RWPE2 (cell line): ENCODE measurements at places on chromosomes 12 and 14.
A peak's percentile ranks its signal among the peaks of the same experiment; 100 is the strongest.

DNA sequence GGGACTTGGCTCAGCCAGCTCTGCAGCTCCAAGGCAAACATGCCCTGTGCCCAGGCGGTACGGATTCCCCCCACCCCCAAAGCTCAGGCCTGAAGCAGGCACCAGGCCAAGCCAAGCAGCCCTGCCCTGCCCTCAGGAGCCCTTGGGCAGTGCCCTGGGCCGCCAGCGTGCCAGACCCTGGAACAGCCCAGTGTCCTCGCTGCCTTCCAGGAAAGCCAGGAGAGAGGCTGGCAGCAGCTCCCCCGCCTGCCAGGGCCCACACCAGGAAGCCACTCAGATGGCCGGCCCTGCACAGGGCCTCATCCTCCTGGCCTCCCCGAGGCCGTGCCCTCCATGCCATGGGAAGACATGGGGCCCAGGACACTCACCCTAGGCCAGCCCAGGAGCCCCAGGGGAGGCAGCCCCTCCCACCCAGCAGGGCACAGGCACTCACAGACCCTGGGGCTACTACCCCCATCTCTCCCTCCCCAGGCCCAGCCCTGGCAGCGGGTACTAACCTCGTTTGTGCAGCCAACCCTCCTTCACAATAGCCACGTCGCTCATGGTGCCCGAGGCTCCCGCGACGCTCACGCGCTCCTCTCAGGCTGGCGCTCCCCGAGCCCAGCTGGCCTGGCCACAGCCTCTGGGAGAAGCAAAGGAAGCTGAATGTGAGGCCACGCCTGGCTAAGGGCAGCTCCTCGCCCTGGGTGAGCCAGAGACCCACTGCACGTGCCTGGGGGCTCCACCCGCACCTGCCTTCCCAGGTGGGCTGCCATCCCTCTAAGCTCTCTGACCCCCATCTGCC, 3.3 kb downstream of the AKT1 start:
- no peak for DNase-seq

GRCh38 chr12:55696141-55696540, 11.6 kb downstream of the ITGA7 start:
- no peak for DNase-seq

DNA sequence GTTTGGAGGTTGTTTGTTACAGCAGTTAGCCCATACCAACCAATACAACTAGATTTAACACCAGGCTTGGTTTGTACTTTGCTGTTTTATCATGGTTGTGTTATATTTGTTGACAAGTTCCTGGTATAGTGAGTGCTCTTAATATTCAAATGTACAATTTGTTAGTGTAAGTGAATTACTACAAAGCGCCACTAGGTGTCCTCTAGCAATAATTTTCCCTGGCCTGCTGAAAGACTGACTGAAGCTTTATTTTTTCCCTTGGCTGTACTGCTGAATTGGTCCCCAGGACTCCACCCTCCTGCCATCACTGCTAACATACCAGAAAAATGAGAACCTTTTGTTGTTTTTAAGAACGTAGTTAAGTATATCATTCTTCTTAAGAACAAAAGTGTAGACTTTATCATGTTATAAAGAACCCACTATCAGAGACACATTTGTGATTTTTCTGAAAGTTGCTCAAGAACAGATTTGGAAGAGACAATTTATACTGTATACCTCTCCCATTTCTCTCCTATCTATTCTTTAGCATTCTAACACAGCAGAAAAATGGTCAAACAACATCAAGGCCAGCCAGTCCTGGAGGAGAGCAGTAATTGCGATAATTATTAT, 75.3 kb upstream of the FAR2 start:
- no peak for DNase-seq

- no peak for DNase-seq
These were observed 46.9 kb upstream of the MDM1 start for GRCh38 chr12:68378872-68379606.

GRCh38 chr12:104470521-104470920, 13.8 kb downstream of the CHST11 start:
- no peak for DNase-seq

GRCh38 chr12:101698800-101699347, 1.4 kb downstream of the CHPT1 start:
- DNase-seq: no peak

- DNase-seq: no peak
These were observed 1.9 kb upstream of the CD27 start for GRCh38 chr12:6442836-6443235.

GRCh38 chr12:114508529-114509129, 102.7 kb upstream of the TBX5 start:
- DNase-seq: no peak

GRCh38 chr12:574475-575128, 88.6 kb downstream of the NINJ2 start:
- DNase-seq: no peak

GRCh38 chr12:81209012-81209411, 131.1 kb downstream of the ACSS3 start:
- DNase-seq: no peak

DNA sequence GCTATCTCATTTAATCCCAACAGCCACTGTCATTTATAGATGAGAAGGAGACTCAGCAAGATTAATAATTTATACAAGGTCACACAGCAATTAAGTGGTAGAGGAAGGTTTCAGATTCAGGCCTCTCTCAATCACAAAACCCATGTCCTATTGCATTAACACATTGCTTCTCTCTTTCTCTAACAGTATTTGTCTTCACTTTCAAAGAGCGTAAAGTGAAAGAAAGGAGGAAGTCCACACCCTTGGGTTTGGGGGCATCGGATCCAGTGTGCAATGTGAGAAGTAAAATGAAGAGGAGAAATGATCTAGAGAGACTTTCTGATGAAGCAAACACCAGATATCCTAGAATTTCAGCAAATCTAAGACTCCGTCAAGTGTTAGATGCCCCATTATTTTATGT, 7.0 kb upstream of the VRK1 start:
- no peak for DNase-seq

GRCh38 chr14:61941421-61942150, 179.4 kb downstream of the SNAPC1 start:
- DNase-seq: no peak

GRCh38 chr12:6451348-6452244, at the start of gene TAPBPL:
TAPBPL (plus strand) TSS chr12:6452042; CDS start chr12:6452249, 207 bp downstream.
- peak; percentile 59 for DNase-seq

DNA sequence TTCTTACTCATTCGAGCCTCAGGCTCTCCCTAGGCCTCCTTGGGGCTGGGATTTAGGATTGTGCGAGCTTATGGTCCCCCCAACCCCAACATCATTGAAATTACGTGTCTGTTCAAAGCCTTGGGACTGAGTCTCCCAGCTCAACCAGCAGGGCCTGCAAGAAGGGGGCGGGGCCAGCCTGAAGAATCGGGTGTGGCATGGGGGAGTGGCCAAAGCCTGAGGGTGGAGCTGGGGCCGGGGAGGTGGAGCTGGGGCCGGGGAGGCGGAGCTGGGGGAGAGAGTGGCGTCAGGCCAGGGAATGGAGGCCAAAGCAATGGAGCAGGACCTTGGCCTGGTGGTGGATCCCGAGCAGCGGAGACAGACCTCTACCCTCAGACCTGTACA, 24.3 kb upstream of the HSPB8 start:
- DNase-seq: no peak

- DNase-seq: no peak
These were observed 895 bp downstream of the SLC7A8 start for GRCh38 chr14:23182372-23183157.

DNA sequence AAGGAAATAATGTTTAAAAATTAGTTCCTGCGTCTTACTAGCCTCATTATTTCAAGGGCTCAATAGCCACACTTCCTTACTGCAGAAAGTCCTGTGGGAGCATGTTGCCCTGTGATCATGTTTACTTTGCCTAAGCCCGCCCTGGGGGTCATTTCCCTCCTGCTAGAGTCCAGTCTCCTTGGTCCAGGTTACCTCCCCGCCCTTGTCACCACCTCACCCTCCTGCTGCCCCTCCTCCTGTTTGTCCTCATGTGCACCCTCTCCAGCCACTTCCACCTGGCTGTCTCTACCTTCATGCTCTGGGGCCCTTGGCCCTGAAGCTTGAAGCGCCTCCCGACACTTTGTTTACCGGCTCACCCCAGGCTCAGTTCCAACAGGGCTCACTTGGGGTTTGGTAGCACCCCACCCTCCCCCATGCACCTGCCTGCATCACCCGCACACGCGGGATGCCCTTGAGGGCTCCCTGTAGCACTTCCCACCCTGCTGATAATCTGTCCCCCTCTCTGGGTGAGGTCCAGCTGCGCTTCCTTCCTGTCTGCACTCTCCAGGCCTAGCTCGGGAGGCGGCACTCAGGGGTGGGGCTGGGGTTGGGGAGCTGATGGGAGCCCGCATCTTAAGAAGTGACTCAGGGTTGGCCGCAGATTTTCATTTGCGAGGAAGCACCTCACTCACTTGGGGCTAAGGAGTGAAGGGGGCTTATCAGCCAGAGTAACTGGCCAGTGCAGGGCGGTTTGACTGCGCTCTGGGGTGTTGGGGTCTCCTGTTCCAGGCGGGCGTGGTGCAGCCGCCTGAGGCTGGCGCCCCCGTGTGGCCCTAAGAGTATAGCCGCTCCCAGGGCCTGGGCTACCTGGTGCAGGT, 40.1 kb downstream of the SMIM41 start:
- DNase-seq: no peak

DNA sequence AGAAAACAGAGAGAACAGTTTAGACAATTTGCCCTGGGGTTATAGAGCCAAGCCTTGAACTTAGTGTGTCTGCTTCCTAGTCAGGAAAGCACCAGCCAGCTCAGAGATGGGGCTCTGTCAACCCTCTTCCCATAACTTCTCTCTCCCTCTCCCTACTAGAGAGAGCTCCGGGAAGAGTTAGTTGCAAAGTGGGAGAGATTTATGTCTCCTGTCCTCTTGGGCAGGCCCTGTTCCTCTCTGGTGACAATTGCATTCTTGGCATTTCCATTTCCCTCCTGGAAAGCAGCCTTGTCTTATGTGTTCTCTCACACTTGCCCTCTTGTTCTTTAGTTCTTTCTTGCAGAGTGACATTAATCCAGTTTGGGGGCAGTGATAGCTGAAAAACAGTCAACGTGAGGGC, 42.1 kb upstream of the TUNAR start:
- no peak for DNase-seq

GRCh38 chr14:70780396-70781075, 28.8 kb downstream of the MAP3K9 start:
- DNase-seq: no peak
